Hematopoietic multipotent progenitor cell treated with erythropoietin and hydrocortisone succinate and interleukin-3 and kit ligand, for 15 days (in vitro differentiated cells): ENCODE measurements at places on chromosomes 16 and 17.
A peak's percentile ranks its signal among the peaks of the same experiment; 100 is the strongest.

DNA sequence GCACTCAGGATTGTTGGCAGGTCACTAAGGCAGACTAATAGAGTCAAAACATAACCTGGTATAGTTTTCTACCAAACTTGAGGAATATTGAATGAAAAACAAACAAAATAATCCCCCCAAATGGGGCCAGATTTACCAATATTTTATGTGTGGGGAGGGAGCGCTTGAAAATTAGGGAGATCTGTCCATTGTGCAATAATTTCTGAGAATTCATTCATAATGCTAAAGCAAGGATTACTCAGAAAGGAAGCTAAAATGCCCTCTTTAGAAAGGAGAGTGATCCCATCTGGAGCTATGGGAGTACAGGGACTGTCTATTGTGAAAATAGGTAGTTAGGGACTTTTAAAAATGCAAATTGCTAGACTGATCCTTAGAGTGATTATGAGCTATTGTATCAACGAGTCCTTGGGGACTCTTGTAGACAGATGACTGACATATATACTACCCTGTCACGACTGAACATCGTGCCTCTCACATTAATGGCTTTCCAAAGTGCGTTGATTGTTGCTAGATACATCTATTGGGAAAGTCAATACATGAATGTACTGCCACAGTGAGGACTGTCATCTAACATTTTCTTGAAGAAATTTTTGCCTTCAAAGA, 193.6 kb downstream of the AATF start:
- no peak for DNase-seq

DNA sequence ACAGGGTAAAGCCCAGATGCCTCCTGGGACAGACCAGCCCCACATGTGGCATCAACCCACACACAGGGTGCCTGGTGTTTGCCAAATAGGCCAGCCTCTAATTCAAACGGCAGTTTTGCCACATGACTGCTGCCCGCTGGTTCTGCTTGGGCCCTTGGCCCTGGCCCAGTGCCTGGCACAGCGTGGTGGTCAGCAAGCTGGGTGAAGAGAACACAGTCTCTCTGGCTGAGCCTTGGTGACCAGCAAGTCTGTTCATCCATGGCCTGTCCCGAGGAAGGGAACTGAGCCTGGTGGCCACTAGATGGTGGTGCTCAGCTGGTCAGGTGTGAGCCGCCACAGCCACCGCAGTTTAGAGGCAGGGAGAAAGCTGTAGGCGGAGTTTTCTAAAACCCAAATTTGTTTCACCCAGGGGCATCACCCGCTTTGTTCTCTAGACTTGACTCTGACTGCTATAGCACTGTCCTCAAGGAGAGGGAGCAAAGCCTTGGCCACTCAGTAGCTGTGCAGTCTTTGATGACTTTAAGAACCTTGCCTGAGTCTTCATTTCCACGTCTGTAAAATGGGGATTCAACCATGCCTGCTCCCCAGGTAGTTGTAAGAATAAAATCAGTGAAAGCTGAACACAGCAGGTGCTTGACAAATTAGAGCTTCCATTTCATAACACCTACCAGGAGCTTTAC, 4.7 kb upstream of the GFAP start:
- DNase-seq: peak; percentile 61

GRCh38 chr17:27575096-27575911, 55.7 kb upstream of the LGALS9 start:
- peak; percentile 44 for DNase-seq

DNA sequence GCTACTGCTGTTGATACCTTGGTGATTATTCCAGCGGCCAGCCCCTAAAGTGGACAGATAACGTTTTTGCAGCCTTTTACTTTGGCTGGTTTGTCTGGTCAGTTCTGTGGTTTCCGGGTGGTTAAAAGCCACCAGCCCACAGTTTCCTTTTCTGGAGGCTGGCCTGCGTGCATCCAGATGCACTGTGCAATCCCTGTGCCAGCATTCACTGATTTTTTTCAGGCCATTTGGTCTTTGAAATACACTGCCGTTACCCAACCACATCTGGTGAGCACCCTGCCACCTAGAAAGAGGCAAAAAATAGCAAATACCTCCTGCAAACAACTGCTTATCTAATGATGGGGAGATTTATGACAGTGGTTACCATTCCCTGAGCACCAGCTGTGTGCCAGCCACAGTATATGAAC, 797 bp downstream of the NUDT7 start:
- DNase-seq: no peak

DNA sequence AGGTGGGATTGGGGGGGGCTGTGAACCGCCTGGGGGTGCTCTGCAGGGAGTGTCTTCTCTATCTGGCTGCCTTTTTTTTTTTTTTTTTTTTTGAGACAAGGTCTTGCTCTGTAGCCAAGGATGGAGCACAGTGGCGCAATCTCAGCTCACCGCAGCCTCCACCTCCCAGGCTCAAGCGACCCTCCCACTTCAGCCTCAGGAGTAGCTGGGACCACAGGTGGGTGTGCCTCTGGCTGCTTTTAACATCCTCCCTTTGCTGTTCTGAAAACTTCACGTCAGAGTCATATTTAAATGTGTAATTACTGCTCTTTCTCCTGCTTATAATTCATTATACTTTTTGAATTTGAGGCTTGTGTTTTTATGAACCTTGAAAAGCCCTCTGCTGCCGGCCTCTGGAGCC, 78.4 kb downstream of the ZNF778 start:
- no peak for DNase-seq

DNA sequence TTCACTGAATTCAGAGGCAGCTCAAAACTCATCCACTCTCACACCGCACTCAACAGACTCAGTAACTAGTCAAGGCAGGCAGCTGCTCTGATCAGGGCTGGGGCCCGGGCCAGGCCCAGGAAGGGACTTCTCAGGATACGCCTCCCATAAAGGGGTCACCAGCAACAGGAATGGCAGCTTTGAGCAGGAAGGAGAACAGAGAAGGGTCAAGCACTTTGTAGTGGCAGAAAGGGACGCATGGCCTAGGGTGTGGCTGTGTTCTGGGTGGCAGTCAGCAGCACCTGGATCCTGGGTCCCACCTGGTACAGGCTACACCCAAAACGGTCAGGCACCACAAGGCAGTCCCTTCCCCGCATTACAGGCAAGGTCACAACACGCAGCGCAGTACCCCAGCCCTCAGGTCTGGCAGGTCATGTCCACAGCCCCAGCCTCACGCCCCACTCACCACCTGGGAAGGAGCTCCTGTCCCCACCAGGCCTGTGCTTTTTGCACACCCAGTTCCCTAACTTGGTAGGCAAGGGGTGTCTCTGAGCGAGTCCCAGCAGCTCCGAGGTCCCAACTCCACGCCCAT, 99.7 kb downstream of the ZNF778 start:
- DNase-seq: no peak

GRCh38 chr16:25691519-25692091, at the start of gene HS3ST4:
HS3ST4 (plus strand) TSS chr16:25691959.
- DNase-seq: no peak
